MM.1S (cell line): ENCODE measurements at places on chromosomes 5 and 9.

DNA sequence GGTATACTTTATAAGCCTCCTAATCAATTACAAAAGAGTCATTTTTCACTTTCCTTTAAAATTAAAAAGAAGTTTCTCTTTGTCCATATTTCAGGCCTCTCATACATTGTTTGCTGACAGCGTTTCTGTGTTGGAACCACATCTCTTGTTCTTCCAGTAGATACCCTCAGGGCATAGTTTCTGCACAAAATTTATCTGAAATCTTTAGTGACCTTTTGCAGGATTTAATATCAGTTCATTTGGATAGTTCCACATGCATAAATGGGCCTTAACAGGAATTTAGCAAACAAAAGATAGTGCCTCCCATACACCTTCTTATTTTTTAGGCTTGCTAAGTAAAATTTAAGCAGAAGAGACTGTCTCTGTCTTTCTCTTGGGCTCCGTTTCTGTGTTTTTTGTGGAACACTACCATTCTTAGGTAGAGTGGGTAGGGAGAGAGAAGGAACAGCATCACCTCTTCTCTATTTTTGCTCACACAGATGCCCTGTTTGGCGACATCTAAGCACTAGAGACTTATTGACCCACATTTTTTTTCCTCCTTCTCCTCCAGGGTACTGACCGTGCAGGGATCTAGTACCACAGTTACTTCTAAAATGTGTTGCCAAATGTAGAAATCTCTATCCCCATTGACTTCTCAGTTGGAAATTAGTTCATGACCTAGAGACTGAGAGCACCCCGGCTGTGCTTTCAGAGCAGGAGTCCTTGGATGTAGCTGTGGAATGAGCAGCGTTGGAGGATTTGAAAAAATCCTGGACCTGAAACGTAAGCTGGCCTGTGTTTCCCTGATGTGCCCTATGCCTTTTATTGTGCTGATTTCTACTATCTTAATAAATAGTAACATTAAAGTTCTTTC is 22.1 kb downstream of the ARHGAP26 start:
- no peak for DNase-seq

DNA sequence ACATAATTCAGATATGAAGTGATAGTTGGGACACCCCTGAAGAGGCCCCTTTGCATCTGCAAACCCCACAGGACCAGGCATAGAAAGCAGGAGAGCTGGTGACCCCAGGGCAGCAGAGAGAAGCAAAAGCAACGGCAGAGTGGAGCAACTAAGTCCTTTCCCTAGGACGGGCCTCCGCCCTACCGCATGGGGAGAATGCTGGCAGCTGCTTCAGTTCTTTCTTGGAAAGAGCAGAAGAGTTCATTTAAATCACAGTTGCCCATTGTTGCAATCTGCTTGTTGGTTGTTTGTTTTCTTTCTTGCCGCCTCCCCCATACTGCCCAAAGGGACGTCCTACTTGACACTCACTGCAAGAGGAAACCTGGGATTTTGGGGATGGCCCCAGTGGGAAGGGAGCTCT is 126.2 kb downstream of the ADAMTS16 start:
- DNase-seq, result no peak

- no peak for DNase-seq
These were observed 19.2 kb upstream of the POMT1 start for GRCh38 chr9:131483319-131484050.

- DNase-seq, result no peak
These were observed 153.9 kb upstream of the MEF2C start for GRCh38 chr5:89036704-89037489.

DNA sequence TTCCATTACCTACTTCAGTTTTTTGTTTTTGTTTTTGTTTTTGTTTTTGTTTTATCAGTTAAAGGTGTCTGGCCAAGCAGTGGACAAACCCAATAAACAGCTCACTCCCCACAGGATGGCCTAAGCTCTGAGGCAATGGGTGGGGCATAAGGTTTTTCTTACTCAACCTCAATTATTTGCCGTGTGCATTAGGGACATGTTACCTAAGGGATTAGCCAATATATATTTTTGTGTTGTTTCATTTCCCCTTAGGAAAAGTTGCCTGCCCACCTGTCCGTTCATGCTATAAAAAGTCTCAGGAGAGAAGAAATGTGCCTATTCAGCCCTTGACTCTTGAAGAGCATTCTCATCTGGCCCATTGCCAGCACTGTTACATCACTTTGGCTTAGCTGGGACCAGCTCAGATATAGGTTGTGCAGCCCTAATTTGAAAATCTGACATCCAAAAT is 7.3 kb downstream of the SH3RF2 start:
- DNase-seq, result peak; percentile 80

GRCh38 chr5:172162323-172162986 is 25.6 kb downstream of the STK10 start:
- no peak for DNase-seq

DNA sequence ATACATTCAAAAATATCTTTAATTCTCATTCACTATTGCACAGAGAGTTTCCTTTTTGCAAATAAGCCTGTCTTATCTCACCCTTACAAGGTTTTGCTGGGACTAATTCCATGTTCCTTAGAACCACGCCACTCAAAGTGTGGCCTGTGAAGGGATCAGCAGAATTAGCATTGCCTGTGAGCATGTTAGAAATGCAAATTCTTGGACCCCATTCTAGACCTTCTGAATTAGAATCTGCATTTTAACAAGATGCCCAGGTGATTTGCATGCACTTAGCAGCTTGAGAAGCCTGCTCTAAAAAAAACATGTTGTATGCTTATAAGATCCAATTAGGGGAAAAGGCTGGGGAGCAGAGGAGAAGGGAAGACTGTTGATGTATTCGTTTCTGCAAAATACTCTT is 460.0 kb downstream of the NTRK2 start:
- no peak for DNase-seq

- DNase-seq, result no peak
These were observed 120.5 kb downstream of the NPR3 start for GRCh38 chr5:32831624-32832023.

DNA sequence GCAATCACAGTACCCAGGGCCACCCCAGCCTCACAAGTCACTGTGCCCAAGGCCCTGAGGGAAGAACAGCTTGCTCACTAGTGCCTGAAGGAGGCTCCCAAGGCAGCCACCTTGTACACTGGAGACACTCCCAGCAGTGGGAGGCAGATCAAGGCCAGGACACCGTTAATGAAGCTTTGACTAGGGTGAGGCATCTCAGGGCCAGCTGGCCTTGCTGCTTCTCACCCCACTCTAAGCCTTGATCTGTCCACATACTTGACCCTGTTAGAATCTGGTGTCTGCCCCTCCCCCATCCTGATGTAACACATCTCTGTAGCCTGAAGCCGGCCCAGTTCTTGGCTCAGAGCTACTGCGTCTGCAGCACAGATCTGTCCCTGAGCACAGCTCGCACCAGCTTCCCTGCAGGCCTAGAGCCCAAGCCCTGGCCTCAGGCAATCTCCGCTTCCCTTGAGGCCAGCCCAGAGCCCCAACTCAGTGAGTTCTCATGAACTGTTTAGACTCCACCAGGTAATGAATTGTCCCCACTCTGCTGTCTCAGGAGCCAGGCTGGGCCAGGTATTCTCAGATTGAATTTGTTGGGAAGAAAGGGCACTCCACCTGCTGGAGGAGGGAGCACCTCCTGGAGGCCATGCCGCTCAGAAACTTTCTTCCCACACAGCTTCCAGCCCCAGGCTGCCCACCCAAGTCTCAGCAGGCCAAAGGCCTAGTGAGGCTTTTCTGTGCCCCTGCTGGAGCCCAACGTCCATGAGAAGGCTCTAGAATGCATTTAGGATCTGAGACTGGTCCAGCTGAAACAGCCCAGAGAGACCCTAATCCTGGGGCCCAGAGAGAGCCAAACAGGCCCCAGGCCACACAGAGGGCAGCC is 13.4 kb upstream of the JADE2 start:
- DNase-seq, result no peak

DNA sequence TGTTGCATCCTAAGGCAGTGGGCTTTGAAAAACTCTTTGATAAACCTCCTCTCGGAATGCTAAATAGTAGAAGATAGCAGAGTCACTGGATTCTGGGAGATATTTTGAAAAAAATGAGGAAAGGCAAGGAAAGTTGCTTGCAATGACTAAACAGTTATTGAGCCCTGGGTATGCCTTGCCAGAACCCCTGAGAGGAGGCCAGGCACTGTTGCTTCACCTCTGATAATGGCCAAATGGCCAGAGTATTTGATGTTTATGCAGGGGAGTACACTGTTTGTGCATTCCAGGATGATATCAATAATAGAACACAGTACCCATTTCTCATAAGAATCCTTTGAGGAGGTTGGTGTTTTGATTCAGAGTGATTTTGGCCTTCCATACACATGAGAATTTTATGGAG is 935.1 kb upstream of the WWC1 start:
- DNase-seq, result no peak

DNA sequence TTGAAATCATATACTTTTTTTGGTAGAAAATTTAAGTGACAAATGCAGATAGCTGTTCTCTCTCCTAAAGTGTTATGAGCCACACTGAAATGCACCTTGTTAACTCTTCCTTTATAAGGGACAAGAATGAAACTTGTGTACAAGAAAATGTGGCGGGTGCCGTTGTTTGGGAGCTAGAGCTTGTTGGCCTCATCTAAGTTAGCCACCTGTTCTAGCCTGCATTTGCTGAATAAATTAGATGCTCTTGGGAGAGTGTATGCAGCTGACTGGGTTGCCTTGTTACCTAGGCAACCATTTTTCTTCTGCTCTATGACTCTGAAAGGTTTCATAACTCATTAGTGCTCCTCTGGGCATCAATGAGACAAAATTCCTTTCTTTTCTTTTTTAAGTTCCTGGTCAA is 174.3 kb downstream of the TAF11L14 start:
- no peak for DNase-seq

DNA sequence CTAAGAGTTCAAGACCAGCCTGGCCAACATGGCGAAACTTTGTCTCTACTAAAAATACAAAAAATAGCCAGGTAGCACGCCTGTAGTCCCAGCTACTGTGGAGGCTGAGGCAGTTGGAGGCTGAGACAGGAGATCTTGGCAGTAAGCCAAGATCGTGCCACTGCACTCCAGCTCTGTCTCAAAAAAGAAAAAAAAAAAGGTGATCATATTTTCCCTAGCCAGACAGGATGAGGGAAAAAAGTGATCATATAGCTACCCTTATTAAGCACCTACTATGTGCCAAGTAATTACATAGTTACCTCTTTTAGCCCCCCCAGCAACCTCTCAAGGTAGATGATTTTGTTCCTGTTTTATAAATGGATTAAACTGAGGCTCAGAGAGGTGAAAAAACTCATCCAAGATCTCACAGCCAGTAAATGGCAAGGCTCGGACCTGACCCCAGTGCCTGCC is 18.1 kb upstream of the RPL26L1 start:
- DNase-seq, result no peak

DNA sequence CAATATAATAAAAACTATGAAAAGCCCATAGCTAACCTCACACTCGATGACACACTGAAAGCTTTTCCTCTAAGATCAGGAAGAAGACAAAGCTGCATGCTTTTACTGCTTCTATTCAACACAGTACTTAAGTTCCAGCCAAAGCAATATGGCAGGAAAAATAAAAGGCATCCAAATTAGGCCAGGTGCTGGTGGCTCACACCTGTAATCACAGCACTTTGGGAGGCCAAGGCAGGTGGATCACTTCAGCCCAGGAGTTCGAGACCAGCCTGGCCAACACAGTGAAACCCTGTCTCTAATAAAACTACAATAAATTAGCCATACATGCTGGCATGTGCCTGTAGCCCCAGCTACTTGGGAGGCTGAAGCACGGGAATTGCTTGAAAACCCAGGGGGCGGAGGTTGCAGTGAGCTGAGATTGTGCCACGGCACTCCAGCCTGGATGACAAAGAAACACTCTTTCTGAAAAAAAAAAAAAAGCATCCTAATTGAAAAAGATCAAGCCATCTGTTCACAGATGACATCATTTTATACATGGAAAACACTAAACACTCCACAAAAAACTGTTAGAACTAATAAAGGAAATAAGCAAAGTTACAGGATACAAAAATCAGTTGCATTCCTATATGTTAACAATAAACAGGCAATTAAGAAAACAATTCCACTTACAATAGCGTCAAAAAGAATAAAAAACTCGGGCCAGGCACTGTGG is 17.9 kb downstream of the ZFR start:
- DNase-seq, result no peak

GRCh38 chr9:129202613-129203555 is 24.8 kb upstream of the IER5L start:
- DNase-seq, result peak; percentile 79

- DNase-seq, result no peak
These were observed 18.1 kb upstream of the BOD1 start for GRCh38 chr5:173634465-173634983.
